C1 segment of cervical spinal cord (tissue), 14 donors: ENCODE measurements at places on chromosomes 1 and 21.
A peak's percentile ranks its signal among the peaks of the same experiment; 100 is the strongest.

DNA sequence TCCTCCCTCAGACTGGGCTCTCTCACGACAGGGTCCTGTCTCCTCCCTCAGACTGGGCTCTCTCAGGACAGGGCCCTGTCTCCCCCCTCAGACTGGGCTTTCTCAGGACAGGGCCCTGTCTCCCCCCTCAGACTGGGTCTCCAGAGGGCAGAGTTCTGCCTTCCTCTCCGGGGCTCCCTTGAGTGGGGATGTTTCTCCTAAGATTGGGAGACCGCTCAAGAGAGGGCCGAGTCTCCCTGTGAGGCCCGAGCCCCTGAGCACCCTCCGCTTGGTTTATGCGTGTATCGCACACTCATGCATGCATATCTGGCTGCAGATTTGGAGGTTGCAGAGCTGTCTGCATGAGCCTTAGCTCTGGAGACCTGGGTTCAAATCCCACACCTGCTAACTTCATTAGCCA lies 39.3 kb upstream of the CSF3R start:
- DNase-seq = no peak

DNA sequence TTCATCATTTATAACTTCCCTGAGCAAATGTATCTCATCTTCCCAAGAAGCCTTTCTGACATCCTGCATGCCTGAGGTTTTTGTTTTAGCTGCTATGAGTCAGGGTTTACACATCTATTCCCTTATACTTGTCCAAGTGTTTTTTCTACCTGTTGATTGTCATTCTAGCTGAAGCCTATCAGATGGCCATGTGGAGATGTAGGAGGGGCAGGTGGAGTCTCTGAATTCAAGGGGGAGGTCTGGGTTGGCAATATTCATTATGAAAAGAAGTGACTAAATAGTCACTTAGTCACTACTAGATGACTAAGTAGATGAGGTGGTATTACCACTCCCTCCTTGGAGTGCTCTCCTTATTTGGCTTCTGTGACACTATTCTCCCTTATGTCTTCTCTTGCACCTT lies 52.4 kb downstream of the XCL1 start:
- no peak for DNase-seq

DNA sequence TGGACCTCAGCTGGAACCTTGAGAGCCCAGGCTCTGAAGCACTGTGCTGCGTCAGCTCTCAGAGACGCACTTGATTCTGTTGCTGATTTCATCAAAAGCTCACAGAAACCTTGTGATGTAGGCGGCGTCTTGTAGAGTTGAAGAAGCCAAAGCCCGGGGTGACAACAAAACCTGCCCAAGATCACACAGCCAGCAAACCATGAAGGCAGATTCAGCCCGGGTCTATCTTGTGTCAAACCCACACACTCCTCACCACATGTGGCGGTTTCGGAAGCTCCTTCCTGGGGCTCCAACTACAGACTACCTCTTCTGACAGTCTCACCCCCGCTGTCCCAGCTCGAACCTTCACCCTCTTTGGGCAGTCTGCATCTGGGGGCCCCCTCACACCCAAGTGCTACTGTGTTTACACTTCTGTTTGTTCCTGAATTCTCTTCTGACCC lies 50.4 kb downstream of the TENT5C start:
- DNase-seq = no peak

DNA sequence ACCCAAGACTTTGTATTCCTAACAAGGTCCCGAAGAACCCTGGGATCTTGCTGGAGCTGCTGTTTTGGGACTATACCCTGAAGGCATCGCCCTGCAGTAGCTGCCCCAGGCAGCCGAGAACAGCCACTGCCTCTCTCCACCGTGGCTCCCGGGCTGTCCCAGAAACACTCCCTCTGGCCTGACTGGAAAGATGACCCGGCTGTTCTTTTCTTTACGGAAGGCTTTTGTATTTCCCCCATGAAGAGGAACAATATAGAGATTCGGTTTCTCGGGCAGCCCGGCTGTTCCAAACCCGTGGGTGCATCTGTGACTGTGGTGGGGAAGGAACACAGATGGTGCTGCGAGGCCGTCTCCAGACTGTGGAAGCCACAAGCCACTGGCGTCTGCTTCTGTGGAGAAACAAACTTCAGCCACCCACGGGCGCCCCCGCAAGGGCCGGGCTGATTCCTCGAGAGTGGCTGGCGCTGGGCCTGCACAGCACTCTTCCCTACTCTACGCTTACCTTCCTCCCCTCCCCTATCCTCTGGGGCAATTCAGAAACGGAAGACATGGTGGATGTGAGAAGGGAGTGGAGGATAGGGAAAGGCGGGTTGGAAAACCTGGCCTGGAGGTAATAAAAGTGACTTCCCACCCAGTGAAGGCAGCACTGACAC lies 33.7 kb upstream of the VASH2 start:
- no peak for DNase-seq

- peak; percentile 63 for DNase-seq
Observed at GRCh38 chr1:39204441-39205081, at the start of gene MACF1. MACF1 (plus strand) TSS chr1:39204695; CDS start chr1:39205023, 328 bp downstream.

DNA sequence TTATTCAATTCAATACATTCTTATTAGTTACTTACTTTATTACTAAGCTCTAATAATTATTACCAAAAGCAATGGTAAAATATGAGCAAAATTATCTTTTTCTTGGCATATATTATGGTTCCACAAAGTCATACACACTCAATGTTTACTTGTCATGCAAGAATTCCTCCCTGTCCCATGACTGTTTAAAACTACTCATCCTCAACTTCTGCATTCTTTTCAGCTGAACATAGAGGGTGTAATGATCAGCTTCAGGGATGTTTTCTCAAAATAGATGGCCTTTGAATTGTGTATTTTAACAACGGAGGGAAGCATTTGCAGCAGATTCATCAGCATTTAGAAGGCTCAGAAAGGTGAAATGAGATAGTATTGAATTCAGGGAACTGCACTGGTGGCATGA lies 499.0 kb downstream of the RWDD3 start:
- DNase-seq = no peak

- no peak for DNase-seq
Observed at GRCh38 chr1:10788592-10789006, 7.8 kb downstream of the CASZ1 start.

- no peak for DNase-seq
Observed at GRCh38 chr1:34380526-34381124, 203.9 kb downstream of the C1orf94 start.

- DNase-seq = no peak
Observed at GRCh38 chr1:218341325-218341724, 3.8 kb upstream of the TGFB2 start.

DNA sequence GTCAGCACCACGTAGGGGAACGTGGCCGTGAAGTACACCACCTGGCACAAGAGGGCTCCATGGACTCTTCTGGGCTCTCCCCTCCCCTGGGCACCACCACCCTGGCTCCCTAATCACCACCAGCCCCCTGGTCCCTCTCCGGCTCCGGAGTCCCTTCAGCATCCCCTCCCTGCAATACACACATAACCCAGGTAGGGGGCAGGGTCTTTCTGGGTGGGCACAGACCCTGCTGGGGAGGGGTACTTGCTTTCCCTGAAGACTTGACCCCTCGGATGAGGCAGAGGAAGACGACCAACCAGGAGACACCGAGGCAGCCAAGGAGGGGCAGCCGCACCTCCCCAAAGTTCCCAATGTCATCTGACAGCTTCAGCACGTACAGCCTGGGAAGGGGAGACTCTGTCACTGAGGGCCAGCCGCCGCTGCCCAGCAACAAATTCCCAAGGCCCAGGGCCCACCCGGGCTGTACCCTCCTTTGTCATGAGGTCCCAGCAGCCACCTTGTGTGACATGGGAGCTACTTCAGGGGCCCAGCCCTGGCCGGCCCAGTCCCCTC lies 11.3 kb downstream of the CCDC24 start:
- DNase-seq = no peak

DNA sequence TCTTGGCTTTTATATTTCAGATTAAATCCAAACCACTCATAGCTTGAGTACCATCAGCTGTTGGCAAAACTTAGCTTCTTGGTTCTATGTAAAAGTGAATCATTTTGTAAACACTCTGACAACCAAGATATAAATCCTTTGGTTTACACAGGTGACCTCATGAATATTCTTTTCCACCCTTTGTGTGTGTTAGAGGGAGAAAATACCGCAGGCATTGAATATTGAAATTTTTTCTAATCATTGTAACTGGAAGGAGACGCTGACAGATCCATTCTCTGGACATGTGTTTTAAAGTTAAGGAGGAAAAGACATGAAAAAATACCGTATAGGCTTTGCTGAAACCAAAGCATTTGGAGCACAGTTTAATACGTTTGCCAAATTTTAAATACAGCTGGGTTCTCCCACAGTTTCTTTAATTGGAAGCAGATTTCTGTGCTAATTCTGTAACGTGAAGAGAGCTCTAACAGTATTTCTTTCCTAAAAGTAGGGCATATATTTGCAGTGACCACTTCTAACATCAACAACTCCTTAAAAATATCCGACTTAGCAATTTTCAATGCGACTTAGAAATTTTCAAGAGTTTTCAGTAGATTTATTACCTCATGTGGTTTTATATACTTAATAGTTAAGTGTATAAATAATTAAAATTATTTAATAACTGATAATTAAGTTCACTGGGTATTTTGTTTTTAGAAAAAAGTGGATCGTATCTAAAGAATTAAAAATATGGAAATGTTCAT lies 388.2 kb downstream of the USP25 start:
- no peak for DNase-seq

- DNase-seq = no peak
Observed at GRCh38 chr1:162304736-162305135, 71.9 kb downstream of the SPATA46 start.

DNA sequence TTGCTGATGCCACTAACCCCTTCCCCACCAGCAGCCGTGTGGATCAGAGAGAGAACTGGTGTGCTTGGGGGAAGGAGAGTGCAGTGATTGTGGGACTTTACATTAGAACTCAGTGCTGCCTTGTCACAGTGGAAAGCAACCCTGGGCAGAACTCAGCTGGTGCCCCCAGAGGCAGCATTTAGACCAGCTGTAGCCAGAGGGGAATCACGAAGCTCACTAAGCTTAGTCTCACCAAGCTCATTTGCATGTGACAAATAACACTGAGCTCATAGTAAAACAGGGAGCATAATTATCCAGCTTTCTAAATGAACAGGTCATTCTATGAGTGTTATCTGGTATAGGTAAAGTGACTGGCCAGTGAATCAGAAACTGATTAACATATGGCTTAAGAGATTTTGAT lies 9.8 kb upstream of the SMAP2 start:
- no peak for DNase-seq
